ENCODE measurements at places on chromosomes 3 and 15.

- DNase-seq = no peak
These were observed 36.9 kb upstream of the FILIP1L start for GRCh38 chr3:100151024-100151707.

GRCh38 chr3:162601101-162601670 is 1104.6 kb downstream of the OTOL1 start:
- no peak for DNase-seq

DNA sequence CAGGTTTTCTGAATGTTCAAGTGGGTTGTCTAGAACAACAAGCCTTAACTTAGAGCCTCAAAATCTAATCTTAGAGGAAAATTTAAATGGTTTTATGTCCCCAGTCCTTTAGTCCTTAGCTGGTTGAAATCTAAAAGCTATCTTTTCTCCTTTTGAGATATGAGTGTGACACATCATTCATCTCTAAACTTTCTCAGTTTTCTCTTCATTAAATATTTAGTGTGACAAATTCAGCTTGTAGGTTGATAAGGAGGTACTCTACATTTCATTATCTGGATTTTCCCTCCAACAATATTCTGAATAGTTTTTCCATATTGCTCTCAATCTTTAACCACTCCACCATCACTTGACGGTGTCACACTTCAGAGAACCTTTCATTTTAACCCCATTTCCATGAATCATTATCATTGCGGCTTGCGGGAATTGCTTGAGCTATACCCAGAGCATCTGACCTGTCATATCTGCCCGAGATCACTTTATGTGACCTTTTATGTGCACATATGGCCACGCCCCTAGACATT is 16.1 kb upstream of the ATP8B4 start:
- no peak for DNase-seq

DNA sequence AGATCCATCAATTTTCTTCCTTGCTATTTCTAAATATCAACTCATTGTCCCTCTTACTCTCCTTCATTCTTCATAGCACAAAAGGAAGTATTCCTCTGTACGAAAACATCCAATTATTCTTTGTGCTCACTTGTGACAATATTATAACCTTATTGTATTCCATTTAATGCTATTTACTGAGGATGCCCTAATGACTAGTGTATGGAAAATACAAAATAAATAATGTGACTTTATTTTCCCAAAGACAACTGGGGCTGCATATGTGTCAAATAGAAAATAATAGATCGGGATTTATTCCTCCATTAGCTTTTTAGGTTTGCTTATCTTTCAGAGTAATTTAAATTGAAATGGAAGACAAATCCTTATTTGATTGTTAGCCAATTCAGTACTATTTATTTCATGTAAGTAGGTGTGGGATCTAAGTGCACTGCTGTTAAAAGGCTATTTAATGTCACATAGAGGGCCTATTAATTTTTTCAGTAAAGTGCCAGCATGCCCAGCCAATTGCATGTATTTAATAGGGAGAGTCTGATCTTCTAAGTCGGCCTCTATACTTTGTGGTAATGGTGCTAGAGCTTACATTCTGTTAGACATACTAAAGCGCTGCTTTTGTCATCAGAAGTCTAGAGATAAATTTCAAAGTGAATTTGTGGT is 329.8 kb downstream of the MCTP2 start:
- DNase-seq = no peak

DNA sequence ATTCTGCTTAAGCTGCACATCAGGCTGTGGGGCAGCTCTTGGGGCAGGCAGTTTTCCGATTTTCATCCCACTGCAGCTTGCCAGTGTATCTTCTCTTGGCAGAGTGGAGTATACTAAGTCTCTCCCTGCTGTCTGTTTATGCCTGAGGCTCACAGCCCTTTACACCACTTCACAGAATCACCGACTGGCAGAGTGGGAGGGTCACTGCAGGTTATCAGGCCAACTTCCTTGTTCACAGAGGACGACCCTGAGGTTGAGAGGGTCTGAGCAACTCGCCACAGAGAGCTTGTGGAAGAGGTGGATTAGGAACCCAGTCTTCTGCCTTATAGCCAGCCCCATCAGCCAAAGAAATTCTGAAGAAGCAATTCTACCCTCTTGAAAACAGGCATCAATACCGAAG is 30.9 kb downstream of the KIF9 start:
- DNase-seq = no peak

DNA sequence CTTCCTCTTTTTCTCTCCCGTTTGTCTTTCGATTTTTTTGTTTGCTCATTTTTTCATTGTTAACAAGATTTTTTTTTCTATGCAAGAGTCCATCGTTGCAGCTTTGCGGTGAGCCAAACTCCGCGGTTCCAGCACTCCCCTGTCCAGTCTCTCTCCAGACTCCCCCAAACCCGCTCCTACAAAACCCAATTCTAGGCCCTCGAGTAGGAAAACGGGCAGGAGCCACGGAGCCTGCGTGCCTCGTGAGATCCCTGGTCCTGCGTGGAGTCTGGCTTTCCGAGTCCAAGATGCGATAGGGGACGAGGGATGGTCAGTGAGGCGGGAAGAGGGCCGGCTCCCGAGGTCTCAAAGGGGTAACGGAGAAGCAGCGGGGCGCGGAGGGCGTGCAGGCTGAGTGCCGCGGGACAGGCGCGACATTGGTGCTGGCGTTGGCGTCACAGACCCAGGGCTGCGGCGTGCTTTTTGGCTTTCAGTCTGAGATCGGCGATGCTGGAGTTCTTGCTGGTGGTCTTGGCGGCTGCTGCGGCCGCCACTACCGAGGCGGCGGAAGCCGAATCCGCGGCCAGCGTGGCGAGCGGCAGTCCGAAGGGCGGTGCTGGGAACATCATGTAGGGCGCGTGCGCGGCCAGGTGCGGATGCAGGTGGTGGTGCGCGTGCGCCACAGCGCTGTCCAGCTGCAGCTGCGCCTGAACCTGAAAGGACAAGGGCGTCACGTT is 8.5 kb downstream of the SHOX2 start:
- DNase-seq = no peak

GRCh38 chr3:45135959-45136358 is 10.2 kb downstream of the CDCP1 start:
- DNase-seq = no peak

- DNase-seq = no peak
These were observed 46.0 kb downstream of the ANP32A start for GRCh38 chr15:68774521-68775235.

- no peak for DNase-seq
These were observed 26.5 kb upstream of the FBXL2 start for GRCh38 chr3:33250712-33251111.

- DNase-seq = no peak
These were observed 429.5 kb downstream of the NLGN1 start for GRCh38 chr3:173826901-173827609.

- no peak for DNase-seq
These were observed 87.4 kb upstream of the LRRC3B start for GRCh38 chr3:26535151-26535550.

DNA sequence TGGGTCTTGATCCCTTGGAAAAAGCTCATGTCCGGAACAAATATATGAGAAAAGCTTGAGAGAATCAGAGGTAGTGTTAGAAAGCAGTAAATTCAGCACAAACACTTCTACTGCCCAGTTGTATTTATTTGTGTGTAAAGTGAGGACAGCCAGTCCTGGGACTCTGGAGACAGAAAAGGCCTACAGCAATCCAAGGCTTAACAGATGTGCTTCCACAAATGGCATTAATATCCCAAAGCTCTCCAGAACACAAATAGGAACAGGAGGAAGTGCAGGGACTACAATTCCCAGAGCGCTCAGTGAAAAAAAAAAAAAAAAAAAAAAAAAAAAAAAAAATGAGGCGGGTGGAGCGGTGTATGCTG is 390 bp upstream of the AP2M1 start:
- no peak for DNase-seq

GRCh38 chr15:72994534-72995177 is 57.6 kb upstream of the NEO1 start:
- DNase-seq = no peak

GRCh38 chr15:63195569-63196015 is 6.2 kb downstream of the RAB8B start:
- no peak for DNase-seq

DNA sequence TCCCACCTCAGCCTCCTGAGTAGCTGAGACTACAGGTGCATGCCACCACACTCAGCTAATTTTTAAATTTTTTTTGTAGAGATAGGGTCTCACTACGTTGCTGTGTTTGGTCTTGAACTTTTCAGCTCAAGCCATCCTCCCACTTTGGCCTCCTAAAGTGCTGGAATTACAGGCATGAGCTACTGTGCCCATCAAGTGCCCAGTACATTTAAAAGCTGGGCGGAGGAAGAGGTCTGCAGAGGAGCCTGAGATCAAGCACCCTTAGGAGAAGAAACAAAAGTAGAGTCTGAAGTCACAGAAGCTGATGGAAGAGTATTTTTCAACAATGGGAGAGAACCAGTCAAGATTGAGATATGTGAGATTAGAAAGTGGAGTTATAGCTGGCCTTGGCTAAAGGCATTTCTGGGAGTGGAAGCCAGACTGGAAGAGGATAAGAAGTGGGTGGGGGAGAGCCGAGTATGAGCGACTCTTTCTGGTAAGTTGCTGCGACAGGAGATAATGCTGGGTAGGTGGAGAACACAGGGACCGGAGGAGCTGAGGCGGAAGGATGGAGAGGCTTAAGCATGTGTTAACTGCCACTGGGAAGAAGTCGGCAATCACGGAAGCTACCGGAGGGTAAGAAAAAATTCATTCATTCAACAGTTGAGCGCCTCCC is 782 bp upstream of the IREB2 start:
- DNase-seq = no peak

GRCh38 chr3:134235577-134236076 is 15.0 kb downstream of the RYK start:
- DNase-seq = no peak

GRCh38 chr15:40151991-40152390 is 8.9 kb upstream of the BUB1B start:
- DNase-seq = no peak

GRCh38 chr15:35061825-35062737 is 23.0 kb downstream of the NANOGP8 start:
- DNase-seq = no peak

- no peak for DNase-seq
These were observed 156.7 kb downstream of the DIPK2A start for GRCh38 chr3:144128108-144128892.

DNA sequence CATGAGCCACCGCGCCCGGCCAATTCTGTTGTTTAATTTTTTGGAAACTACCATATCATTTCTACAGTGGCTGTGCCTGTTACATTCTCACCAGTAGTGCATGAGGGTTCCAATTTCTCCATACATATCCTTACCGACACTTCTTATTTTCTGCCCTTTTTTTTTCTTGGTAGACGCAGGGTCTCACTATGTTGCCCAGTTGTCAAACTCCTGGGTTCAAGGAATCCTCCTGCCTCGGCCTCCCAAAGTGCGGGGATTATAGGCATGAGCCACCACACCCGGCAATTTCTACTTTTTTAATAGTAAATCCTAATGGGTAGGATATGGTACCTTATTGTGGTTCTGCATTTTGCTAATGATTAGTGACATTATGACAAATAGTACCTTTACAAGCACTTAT is 9.6 kb downstream of the AMIGO3 start:
- DNase-seq = no peak

- DNase-seq = no peak
These were observed 51.7 kb downstream of the PCSK6 start for GRCh38 chr15:101437618-101438481.

GRCh38 chr3:60453326-60453725 is 797.9 kb downstream of the FHIT start:
- DNase-seq = no peak

DNA sequence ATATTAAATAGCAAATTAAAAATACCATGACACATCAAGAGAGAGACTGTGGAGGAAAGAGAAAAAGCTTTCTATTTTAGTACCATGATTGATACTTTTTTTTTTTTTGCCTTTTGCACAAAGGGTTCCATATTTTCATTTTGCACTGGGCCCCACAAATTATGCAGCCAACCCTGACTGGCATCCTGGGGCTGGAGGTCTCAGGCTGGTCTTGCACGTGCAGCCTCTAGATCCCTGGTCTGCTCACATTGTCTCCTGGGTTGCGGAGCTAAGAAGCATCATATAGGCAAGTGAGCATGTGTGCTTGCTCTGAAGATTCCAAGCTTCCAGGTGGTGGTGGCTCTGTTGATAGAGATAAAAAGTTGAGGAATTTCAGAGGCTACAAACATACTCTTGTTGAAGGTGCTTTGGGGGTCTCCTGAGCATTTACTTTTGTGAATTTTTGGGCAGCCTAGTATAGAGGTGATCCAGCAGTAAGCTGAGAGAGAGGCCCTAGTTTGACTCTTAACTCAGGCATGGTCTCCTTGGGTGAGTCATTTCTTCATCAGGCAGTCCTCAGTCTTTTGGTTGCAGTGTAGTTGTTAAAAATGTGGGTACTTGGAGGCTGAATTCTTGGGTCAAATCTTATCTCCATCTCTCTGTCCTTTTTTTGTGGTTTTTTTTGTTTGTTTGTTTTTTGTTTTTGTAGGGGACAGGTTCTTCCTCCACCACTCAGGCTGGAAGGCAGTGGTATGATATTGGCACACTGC is 31.3 kb downstream of the SMAD3 start:
- DNase-seq = no peak

DNA sequence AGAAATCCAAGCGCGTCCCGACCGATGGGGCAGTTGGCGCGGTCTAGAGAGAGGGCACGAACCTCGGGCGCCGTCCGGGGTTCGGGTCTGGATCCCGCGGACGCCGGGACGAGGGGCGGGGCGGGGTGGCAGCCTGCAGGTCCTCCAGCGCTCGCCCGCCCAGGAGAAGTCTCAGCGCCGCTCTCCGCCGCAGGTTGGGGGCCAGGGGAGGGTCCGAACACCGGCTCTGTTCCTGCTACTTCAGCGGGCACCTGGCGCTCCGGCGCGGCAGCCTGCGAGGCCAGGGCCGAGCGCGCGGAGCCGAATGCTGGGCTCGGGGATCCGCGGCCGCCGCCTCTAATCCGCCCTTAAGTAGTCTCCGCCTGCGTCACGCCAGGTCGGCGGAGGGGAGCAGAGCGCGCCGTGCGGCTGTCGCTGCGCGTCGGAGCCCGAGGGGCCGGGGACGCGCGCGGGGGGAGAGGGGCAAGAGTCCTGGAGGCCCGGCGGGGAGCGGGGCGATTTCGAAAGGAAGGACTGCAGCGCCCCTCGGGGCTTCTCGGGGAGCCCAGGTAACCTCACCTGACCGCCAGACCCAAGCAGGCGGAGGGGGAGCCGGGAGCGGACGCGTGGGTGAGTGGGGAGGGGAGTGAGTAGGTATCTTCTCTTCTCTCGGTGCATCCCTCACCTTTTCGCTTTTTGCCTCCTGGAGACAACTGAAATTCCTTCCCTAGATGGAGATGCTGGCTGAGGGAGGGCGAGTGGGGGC is at the start of gene GJD2:
TSS of gene GJD2 (minus strand) at position 325 of the 745 bp plus-strand sequence. CDS start 510 bp downstream, outside the sequence.
- DNase-seq = no peak

- no peak for DNase-seq
These were observed 30.3 kb downstream of the SYNM start for GRCh38 chr15:99135194-99135593.

All from smooth muscle cell of the brain vasculature (primary cell).